ENCODE measurements at places on chromosomes 1 and 21.

DNA sequence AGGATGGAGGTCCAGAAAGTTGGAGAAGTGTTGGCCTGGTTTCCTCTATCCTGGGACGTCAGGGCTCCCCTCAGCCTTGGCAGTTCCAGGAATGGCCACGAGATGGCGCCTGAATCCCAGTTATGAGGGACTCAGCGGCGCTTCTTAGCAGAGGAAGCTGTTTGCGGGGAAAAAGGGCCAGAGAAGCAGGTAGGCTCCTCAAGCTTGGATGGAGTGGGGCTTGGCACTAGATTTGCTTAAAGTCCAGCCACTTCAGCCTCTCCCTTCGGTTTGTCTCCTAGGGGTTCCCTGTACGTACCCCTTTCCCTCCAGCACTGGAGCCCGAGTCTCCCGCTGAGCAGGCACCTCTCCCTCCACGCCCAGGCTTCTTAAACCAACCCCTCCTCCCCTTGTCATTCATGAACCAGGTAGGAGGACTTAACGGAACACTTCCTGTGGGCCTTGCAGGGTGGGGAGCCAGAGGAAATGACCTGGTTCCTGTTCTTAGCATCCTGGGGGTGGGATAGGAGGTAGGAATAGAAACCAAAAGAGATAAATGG lies 32.0 kb upstream of the TENT5B start:
- no peak for DNase-seq

GRCh38 chr1:3593745-3594144 lies 17.6 kb downstream of the MEGF6 start:
- no peak for DNase-seq

DNA sequence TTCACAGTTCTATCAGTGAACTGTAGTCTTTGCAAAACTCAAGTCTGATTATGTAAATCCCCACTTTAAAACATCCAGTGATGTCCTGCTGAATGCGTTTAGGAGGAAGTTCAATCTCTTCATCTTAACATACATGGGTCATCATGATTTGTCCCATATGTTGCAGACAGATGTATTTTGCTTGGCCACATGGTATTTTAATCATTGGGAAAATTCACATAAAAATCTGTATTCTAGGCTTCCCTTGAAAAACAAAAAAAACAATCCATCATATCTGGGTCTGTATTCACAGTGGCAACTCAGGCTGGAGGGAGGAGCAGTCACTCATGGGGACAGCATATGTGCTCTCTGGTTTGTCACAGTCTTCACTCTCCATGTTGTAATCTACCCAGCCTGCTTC lies 44.8 kb upstream of the CDC7 start:
- no peak for DNase-seq

DNA sequence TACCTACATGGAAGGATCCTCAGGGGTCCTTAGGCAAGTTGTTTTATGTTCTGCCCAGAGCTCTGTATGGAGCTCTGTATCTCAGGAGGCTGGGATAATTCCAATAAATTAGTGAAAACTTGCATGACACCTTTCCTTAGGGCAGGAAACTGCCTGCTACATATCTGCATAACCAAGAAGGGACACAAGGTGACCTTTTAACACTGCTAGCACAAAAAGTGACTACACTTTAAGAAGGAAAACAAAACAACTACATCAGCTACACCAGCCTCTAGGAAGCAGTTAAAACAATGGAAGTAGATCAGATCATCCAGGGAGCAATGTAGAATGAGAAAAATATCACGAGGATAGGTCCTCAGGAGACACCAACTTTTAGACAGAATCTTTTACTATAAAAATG lies 93.9 kb downstream of the TNFSF18 start:
- no peak for DNase-seq

DNA sequence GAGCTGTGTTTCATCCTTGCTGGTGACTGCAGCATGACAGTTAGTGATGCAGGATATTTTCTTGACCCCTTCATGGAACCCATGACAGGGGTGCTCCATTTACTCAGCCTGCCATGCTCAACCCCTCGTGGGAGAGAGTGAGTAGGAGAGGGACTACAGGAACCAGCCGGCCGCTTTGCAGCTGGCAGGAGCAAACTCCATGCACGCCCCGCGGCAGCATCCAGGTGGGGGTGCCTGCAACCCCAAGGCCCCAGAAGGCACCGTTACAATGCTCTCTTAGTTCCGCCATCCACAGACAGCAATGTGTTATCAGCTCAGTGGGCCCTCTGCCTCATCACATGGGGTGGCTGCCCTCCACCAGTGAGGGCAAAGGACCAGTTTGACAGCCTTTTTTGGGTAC lies 135.1 kb downstream of the SLC35F3 start:
- DNase-seq: no peak

GRCh38 chr1:107135463-107135862 lies 5.4 kb upstream of the NTNG1 start:
- DNase-seq: no peak

DNA sequence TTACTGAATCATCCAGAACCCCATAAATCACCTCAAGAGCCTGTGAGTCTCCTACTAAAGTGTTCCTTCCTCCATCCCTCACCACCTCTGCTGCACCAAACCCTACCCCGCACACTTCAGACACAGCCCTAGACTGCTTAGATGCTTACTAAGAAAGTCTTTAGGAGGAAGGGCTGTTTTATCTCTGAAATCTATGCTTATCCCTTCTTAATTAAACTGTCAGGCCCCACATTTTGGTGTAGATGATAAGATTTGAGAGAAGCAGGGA lies 216.8 kb upstream of the SGIP1 start:
- DNase-seq: no peak

DNA sequence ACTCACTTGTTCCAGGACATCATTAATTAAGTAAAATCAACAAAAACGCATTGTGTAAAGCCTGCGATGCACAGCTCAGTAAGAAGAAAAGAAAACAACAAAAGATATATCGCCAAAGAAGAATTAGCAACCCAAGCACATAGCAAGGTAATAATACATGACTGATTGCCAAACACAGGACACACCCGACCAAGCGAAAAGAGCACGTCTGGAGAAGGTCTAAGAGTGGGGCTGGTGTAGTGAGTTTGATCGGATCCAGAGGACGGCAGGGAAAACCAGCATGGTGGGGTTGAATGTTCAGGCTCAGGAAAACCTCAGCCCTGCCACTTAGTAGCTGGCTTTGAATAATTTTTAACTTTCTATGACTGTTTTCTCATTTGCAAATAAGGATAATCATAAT lies 69.8 kb downstream of the JAK1 start:
- no peak for DNase-seq

GRCh38 chr1:80523861-80524260 lies 1276.9 kb upstream of the ADGRL2 start:
- DNase-seq: no peak

DNA sequence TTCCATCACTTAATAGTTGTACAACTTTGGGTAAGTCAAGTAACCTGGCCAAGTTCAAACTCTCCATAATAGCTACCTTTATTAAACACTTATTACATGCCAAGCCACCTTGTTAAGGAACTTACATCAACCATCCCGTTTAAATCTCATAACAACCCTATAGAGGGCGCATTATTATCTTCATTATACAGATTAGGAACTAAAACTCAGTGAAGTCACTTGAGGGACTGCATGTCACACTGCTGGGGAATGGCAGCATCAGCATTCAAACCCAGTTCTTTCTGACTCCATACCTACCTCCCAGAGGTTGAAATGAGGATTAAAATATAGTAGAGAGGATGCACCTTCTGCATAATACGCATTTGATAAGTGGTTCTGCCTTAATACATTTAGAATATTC lies 47.1 kb upstream of the PLA2G2C start:
- DNase-seq: no peak

- DNase-seq: no peak
Measured at GRCh38 chr1:244319283-244320132, 132.2 kb downstream of the ADSS2 start.

- no peak for DNase-seq
Measured at GRCh38 chr1:151581451-151581850, 30.4 kb upstream of the SNX27 start.

DNA sequence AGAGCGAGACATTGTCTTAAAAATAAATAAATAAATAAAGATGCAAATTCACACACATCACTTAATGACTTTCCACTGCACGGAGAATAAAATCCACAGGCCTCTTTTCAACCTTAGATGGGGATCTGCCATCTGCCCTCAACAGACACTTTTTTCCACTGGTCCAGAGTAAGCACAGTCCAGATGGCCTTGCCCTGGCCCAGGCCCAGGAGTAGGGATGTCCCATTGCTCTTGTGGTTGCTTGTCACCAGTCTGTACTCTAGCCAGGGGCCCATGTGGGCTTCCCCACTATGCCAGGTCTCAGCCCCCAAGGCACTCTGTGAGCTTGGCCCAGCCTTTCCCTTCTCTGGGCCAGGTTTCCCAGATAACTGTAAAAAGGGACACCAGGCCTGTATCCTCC lies 17.4 kb downstream of the PLOD1 start:
- no peak for DNase-seq

- no peak for DNase-seq
Measured at GRCh38 chr1:72433591-72433990, 151.3 kb upstream of the NEGR1 start.

DNA sequence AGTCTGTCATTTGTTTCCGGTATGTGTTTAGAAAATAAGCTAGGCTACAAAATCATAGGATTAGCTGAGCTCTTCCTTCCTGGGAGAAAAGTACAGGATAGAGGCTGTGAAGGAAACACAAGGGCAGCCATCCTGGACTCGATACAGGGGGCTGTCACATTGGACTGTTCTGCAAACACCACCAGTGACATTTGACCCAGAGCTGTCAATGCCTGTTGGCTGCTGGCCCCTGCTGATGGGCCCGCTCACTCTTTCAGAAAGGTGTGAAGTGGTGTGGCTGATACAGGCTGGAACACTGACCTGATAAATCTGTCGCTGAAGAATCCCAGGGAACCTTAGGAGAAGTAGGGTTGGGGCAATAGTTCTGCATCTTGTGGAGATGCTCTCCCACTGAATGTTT lies 183.1 kb downstream of the RHOU start:
- no peak for DNase-seq

GRCh38 chr1:26321315-26322041 lies 3.7 kb downstream of the CD52 start:
- DNase-seq: no peak

- no peak for DNase-seq
Measured at GRCh38 chr1:33429856-33430691, 821 bp downstream of the PHC2 start.

DNA sequence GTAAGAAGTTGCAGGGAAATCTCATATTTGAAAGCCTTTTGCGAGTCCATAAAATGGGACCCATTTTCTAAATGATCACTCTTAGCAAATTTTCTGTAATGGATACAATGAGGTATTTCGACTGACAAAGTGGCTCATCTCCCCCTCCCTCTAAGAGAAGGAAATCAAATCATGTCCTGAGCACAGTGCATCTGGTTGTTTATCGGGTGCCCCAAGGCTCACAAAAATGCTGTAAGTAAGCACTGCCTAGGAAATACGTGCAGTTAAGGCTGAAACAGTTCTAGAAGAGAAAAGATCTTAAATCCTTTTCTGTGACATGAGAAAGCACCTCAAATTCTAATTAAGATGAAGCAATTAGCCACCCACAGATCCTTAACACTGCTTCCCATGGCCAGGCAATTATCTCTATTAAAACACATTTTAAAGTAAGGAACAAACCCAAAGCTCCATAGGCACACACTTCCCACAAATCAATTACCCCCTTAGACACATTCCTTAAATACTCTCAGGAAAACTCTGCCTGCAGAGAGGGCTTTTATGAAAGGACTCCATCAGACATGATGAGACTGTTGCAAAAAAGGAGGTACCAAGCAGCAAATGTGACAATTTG lies 216.3 kb downstream of the KCNH1 start:
- DNase-seq: no peak

GRCh38 chr1:46725736-46726108 lies 6.8 kb upstream of the EFCAB14 start:
- no peak for DNase-seq

GRCh38 chr1:166703726-166704462 lies 135.4 kb upstream of the POGK start:
- DNase-seq: no peak

DNA sequence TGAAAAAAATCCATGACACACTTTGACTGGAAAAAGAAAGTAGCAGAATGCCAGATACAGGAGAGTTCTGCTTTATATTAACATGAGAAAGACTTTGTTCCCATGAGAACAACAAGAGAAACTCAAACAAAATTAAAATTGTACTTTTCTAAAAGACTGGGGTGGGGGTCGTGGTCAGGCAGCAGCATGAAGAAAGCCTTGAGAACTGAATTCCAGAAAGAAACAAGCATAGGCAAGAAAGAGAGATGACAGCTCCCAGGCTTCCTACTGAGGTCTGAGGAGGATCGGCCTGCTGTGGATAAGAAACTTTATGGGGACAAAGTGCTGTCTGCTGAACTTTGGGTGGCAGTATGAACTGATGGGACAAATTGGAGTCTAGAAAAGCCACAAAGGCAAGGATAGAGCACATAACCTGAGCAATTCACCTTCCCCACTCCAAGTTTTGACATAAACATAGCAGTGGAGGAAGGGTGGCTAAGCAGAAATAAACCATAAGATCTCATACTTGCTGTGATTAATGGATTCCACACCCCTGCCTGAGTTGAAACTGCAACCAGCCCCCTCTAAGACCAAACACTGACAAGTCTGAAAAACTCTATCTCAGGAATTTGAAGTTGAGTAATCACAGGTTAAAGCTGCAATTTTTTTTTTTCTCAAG lies 43.7 kb downstream of the COL6A1 start:
- DNase-seq: no peak

DNA sequence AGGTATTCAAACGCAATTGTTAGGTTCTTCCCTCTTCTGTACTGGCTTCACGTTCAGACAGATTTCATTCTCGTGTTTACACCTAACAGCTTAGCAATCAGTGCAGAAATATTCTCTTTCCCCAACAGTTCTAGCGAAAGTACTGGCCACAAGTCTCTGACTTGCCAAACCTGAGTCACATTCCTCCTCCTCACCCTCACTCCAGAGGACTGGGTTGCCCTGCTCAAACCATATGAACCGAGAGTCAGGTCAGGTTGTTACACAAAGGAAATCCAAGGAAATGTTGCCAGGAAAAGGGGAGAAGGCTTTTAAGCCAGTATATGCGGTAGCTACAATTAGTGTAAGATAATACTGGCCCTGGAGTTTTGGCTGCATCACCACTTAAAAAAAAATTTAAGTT lies 282.5 kb downstream of the RGS7 start:
- no peak for DNase-seq

- no peak for DNase-seq
Measured at GRCh38 chr1:206946261-206946660, at the start of gene PIGR. TSS of gene PIGR (minus strand) at chr1:206946466. CDS start at chr1:206940531, 5,935 bp downstream.

- no peak for DNase-seq
Measured at GRCh38 chr1:235160383-235160956, 580 bp downstream of the RBM34 start.

DNA sequence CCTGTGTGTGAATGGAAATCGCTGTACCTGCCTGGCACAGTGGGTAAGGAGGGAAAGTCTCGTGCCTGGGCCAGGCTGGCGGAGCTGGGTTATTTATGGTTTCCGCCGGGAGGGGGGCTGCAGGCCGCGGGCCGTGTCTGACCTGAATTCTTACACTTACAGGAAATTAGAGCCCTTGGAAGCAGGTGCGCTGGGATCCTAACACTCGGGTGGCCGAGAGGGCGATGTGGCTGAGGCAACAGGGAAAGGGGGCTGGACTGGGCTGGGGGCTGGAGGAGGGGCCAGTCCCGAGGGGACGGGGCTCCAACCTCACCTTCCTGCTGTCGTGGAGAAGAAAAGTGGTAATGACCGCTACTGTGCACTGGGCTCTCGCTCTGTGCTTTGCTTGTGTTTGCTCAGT lies 109.4 kb upstream of the WNT4 start:
- DNase-seq: no peak

GRCh38 chr1:38929476-38929875 lies 12.2 kb downstream of the RHBDL2 start:
- no peak for DNase-seq

Data from NCI-H1436 treated with DMSO at 0.1 percent for 48 hours (cell line).